ENCODE measurements at places on chromosomes 7 and 10. TPM values are rescaled to one million over a fixed set of nuclear protein-coding genes. Genes with fewer than 3 reads are reported as not detected.

The DENND2A gene
- 9.6 TPM for total RNA-seq

The GLCCI1 gene
- 49.9 TPM for total RNA-seq

The SNX10 gene
- 33.8 TPM for total RNA-seq

The MARVELD1 gene
- total RNA-seq = 24.6 TPM

GRCh38 chr10:12349629-12350166, 351 bp downstream of the CAMK1D start:
- peak overlapping the region; percentile 75 for H3K27ac ChIP-seq
- peaks cover 9% of the 10 kb centered on the region for H3K27me3 ChIP-seq
- peak overlapping the region; percentile 89 for H3K4me3 ChIP-seq
- peaks cover 74% of the 10 kb centered on the region for H3K4me1 ChIP-seq

DNA sequence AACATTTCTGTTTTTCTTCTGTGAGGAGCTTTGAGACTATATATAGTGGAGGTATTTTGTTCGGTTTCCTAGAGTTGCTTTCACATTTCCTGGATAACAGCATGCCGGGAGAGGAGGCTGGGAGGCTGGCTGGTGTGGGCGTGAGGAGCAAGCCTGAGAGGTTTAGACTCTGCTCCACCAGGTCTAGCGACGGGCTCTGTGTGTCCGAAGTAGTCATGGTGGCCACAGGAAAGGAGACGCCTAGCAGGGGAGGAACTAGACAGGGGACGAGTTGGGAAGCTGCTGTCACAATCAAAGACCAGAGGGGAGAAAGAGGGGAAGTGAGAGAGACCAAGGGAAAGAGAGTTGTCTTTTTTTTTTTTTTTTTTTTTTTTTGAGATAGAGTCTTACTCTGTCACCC, 19.6 kb downstream of the PTPRE start:
- H3K27ac ChIP-seq = no peak overlapping the region
- H3K27me3 ChIP-seq = no peaks in the 10 kb centered on the region
- no peak overlapping the region for H3K4me3 ChIP-seq
- no peaks in the 10 kb centered on the region for H3K36me3 ChIP-seq

DNA sequence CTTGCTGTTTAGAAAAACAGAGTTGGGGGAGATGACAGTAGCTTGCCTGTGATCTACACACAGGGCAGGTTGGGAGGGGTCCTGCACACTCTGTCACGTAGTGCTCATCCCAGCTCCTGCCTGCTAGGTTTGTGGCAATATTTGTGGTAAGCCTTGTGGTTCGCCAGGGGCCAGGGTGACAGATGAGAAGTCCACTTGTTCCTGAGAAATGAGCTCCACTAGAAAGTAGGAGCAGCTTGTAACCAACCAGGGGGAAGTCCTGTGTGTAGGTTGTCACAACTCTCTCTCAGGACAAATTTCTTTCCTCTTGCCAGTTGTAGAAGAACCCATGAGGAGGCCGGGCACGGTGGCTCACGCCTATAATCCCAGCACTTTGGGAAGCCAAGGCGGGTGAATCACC, 147.0 kb downstream of the TCF7L2 start:
- H3K4me3 ChIP-seq = no peak overlapping the region
- no peaks in the 10 kb centered on the region for H3K27me3 ChIP-seq
- peaks cover 13% of the 10 kb centered on the region for H3K36me3 ChIP-seq
- no peak overlapping the region for H3K27ac ChIP-seq

GRCh38 chr10:77919713-77920108, 6.8 kb downstream of the DLG5 start:
- peaks cover 1% of the 10 kb centered on the region for H3K27me3 ChIP-seq
- no peaks in the 10 kb centered on the region for H3K36me3 ChIP-seq
- no peak for DNase-seq
- no peaks in the 10 kb centered on the region for H3K4me1 ChIP-seq
- no peak overlapping the region for H3K27ac ChIP-seq
- H3K4me3 ChIP-seq = no peak overlapping the region

DNA sequence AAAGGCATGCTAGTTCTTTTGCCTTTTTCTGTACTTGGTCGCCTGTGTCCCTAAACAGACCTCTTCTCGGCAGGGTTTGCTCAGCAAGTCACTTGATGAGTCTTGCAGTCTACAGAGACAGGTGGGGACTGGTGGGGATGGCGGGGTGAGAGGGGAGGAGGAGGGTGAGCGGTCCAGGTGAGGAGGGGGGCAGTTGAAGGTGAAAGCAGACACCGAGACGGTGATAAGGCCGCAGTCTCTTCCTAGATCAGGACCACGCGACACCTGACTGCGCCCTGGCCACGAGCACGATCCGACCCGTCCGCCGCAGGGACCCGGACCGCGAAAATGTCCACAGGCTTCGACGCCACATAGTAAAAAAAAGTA, 566 bp downstream of the ASNS start:
- no peaks in the 10 kb centered on the region for H3K27me3 ChIP-seq
- peaks cover 29% of the 10 kb centered on the region for H3K36me3 ChIP-seq
- peaks cover 20% of the 10 kb centered on the region for H3K4me1 ChIP-seq
- H3K27ac ChIP-seq = peak overlapping the region; percentile 48
- no peak for DNase-seq
- H3K4me3 ChIP-seq = peak overlapping the region; percentile 60

DNA sequence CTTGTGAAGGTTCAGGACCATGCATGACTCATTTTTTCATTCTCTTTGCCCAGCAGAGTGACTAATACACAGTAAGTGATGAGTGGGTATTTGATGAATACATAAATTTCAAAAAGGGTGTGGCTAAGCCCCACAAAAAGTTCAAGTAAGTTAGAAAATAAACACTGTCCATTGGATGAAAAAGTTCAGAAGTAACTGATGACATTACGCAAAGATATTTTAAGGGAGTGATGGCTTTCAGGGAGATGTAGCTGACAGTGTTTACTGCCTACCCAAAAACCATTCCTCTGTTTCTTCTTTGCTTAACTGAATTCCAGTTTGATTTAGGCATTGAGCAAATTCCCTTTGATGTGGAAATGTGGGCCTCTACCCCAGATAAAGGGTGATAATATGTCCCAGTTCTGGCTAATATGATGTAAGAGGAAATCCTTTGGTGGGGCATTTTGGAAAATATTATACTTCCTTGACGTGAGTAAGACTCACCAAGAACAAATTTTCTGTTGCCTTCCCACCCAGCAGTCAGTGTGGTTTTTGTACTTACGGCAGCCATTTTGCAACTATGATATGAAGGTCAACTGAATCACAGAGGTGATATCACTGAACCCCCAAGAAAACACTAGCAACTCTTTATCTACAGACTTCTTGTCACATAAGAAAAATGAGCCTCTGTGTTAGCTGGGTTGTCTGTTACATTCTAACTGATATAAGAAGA, 29.0 kb upstream of the EBLN1 start:
- H3K27me3 ChIP-seq = no peaks in the 10 kb centered on the region
- no peaks in the 10 kb centered on the region for H3K36me3 ChIP-seq

- peaks cover 45% of the 10 kb centered on the region for H3K4me1 ChIP-seq
- peak within 1 kb of the TSS; percentile 79 for H3K4me3 ChIP-seq
- peak within 1 kb of the TSS; percentile 99 for H3K27ac ChIP-seq
- peak; percentile 97 for DNase-seq
- H3K36me3 ChIP-seq = no peaks in the 10 kb centered on the region
- H3K27me3 ChIP-seq = no peaks in the 10 kb centered on the region
These were observed at the start of gene TSPAN14 for GRCh38 chr10:80453842-80454512. TSPAN14 (plus strand) TSS chr10:80454310; CDS start chr10:80489234, 34,924 bp downstream.

DNA sequence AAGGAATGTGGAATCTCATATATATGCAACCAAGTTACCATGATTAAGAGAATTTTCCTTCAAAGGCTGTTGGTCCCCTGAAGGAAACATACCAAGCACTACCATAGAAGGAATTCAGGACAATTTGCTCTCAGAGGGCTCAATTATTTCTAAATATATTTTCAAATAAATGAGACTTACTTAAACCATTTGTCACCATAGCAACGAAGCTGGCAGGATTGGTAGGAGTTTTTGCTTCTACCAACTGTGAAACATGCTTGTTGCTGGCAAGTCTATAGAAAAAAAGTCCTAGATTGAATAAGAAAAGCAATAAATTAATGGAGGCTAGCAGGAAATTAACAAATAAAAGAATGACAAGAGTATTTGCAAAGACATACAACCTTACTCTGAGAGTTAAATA, 156.9 kb upstream of the NPSR1 start:
- no peak overlapping the region for H3K27ac ChIP-seq
- H3K36me3 ChIP-seq = no peaks in the 10 kb centered on the region
- no peak overlapping the region for H3K4me3 ChIP-seq
- H3K27me3 ChIP-seq = no peaks in the 10 kb centered on the region

- peak overlapping the region; percentile 96 for H3K27ac ChIP-seq
- peak; percentile 82 for DNase-seq
- peaks cover 44% of the 10 kb centered on the region for H3K4me1 ChIP-seq
- H3K36me3 ChIP-seq = no peaks in the 10 kb centered on the region
- H3K4me3 ChIP-seq = peak overlapping the region; percentile 80
- H3K27me3 ChIP-seq = no peaks in the 10 kb centered on the region
These were observed 1.2 kb downstream of the CCM2 start for GRCh38 chr7:45001138-45001694.

DNA sequence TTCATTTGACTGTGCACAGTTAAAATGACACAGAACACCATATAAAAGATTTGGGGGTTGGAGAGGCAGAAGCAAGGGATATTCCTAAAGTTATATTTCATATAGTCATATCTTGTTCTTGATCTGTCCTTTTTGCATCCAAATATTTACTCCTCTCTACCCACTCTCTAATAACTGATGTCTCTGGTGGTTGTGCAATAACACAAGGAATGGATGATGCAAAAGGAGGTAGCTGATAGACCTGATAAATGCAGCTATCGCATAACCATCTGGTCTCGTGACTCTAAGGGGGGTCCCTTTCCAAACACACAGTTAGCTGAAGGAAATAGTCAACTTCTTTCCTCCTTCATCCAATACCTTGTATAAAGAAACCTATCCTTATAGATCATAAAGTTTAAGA, 123.1 kb downstream of the POLR1F start:
- H3K36me3 ChIP-seq = no peaks in the 10 kb centered on the region
- no peaks in the 10 kb centered on the region for H3K27me3 ChIP-seq
- H3K27ac ChIP-seq = no peak overlapping the region

DNA sequence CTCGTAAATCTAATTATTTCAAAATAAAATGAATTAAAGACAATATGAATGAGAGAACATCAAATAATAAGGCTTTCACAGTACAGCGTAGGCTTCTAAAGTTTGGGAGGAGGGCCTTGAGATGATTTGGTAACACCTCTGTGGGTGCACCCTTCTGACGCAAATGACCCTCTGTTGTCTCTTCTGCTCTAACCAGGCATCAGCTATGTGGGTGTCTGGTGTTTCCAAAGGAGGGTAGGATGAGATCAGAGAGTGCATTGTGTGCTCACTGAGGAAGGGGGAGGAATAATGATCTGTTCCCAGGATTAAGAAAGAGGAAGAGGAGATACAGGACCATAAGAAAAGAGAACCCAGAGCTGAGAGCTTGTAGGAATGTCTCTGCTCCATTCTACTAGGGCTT, 420.4 kb downstream of the SDK1 start:
- no peak for DNase-seq
- no peak overlapping the region for H3K4me3 ChIP-seq
- H3K27me3 ChIP-seq = no peaks in the 10 kb centered on the region

DNA sequence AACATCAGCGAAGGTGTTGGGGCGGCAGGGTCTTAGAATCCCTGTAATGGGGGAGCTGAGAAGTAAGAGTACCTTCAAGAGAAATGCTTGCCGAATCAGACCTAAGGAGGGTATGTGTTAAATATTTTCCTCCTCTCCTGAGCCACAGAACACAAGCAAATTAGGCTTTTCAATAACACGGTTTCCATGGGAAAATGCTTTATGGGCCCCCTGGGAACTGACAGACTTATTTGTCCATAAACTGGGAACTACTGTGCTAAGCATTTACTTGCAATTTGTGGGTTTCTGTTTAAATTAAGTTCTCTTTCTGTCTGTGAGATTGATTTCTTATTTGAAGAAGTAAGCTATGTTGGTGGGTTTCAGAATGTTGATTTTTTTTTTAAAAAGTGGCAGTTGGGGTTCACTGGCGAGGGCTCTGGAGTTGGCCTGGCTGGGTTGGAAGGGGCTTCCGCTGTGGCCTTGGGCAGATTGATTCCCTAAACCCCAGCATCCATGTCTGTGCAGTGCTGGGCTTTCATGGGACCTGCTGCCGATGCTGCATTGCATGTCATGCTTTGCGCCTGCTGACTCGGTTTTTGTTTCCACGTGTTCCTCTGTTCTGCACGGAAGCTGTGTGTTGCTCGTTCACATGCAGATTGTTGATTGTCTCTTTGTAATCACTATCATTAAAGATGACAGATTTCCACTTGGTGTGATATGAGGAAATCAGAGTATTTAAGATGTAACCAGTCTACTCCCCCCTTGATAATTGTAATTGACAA, 7.2 kb downstream of the RBM17 start:
- DNase-seq = no peak
- H3K4me3 ChIP-seq = no peak overlapping the region
- no peak overlapping the region for H3K27ac ChIP-seq

- no peak overlapping the region for H3K27ac ChIP-seq
- H3K4me3 ChIP-seq = no peak overlapping the region
- H3K4me1 ChIP-seq = peaks cover 4% of the 10 kb centered on the region
- no peaks in the 10 kb centered on the region for H3K27me3 ChIP-seq
- peaks cover 8% of the 10 kb centered on the region for H3K36me3 ChIP-seq
These were observed 104.6 kb downstream of the HIPK2 start for GRCh38 chr7:139673230-139673629.

DNA sequence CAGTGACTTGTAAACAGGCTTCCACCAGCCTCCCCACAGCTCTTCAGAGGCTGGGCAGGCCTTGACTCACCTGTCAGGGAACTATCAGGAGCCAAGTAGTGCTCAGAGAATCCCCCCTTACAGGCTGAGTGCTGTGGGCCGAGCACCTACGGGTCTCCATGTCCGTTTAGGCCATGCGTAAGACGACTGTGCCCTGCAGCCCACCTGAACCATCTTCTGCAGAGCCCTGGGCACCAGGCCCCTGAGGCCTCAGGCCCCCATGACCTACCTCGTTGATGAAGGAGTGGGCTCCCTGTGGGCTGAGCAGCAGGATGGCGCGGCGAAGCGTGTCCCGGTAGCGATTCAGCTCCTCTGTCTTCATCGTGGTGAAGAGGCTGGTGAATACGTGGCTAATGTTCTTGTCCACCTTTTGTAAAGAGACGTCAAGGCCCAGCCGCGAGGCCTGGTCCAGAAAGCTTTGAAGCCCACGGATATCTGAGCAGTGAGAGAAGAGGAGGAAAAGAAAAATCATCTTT, 228.0 kb downstream of the GRID1 start:
- H3K4me3 ChIP-seq = no peak overlapping the region
- no peaks in the 10 kb centered on the region for H3K36me3 ChIP-seq
- H3K4me1 ChIP-seq = no peaks in the 10 kb centered on the region
- DNase-seq = peak; percentile 70
- H3K27me3 ChIP-seq = no peaks in the 10 kb centered on the region
- H3K27ac ChIP-seq = no peak overlapping the region

GRCh38 chr10:124339119-124340032, 79.3 kb downstream of the OAT start:
- no peak overlapping the region for H3K4me3 ChIP-seq
- DNase-seq = peak; percentile 56
- H3K36me3 ChIP-seq = no peaks in the 10 kb centered on the region
- no peak overlapping the region for H3K27ac ChIP-seq
- H3K27me3 ChIP-seq = no peaks in the 10 kb centered on the region

Measured in spleen (tissue), 13 donors.